Activated CD8-positive, alpha-beta T cell treated with anti-CD3 and anti-CD28 coated beads, Interleukin-2, amount 10 ng/mL, durations not matched to agents 7 days and 5 days (primary cell): ENCODE measurements at places on chromosomes 11 and 22. TPM values are rescaled to one million over a fixed set of nuclear protein-coding genes. Genes with fewer than 3 reads are reported as not detected.

- H3K27ac ChIP-seq, result no peak overlapping the region
- H3K36me3 ChIP-seq, result peaks cover 44% of the 10 kb centered on the region
- no peaks in the 10 kb centered on the region for H3K27me3 ChIP-seq
- H3K4me1 ChIP-seq, result no peaks in the 10 kb centered on the region
- DNase-seq, result no peak
Measured at GRCh38 chr22:26464312-26464711, 19.3 kb downstream of the HPS4 start.

OR10G8 gene
- not detected for total RNA-seq

- H3K27ac ChIP-seq, result no peak overlapping the region
- H3K36me3 ChIP-seq, result peaks cover 23% of the 10 kb centered on the region
- no peak for DNase-seq
- H3K27me3 ChIP-seq, result no peaks in the 10 kb centered on the region
- H3K4me1 ChIP-seq, result no peaks in the 10 kb centered on the region
Measured at GRCh38 chr11:74123008-74123448, 47.8 kb downstream of the C2CD3 start.

GRCh38 chr11:9992306-9992705 lies 301.7 kb downstream of the SBF2 start:
- H3K27ac ChIP-seq, result no peak overlapping the region
- no peaks in the 10 kb centered on the region for H3K27me3 ChIP-seq
- H3K4me1 ChIP-seq, result no peaks in the 10 kb centered on the region
- DNase-seq, result no peak

- no peak overlapping the region for H3K27ac ChIP-seq
- DNase-seq, result no peak
- H3K36me3 ChIP-seq, result no peaks in the 10 kb centered on the region
- no peak overlapping the region for H3K4me3 ChIP-seq
- peaks cover 8% of the 10 kb centered on the region for H3K27me3 ChIP-seq
- peaks cover 30% of the 10 kb centered on the region for H3K4me1 ChIP-seq
Measured at GRCh38 chr11:123753110-123753509, 1.2 kb downstream of the OR6X1 start.

GRCh38 chr22:22698263-22698750 lies 53.9 kb downstream of the GGTLC2 start:
- H3K27ac ChIP-seq, result no peak overlapping the region
- peaks cover 9% of the 10 kb centered on the region for H3K4me1 ChIP-seq
- DNase-seq, result no peak
- peaks cover 4% of the 10 kb centered on the region for H3K27me3 ChIP-seq
- H3K36me3 ChIP-seq, result no peaks in the 10 kb centered on the region

- no peak overlapping the region for H3K4me3 ChIP-seq
- no peak overlapping the region for H3K27ac ChIP-seq
- no peak for DNase-seq
- H3K36me3 ChIP-seq, result no peaks in the 10 kb centered on the region
- no peaks in the 10 kb centered on the region for H3K27me3 ChIP-seq
- no peaks in the 10 kb centered on the region for H3K4me1 ChIP-seq
Measured at GRCh38 chr22:28025866-28026575, 107.0 kb upstream of the PITPNB start.

DNA sequence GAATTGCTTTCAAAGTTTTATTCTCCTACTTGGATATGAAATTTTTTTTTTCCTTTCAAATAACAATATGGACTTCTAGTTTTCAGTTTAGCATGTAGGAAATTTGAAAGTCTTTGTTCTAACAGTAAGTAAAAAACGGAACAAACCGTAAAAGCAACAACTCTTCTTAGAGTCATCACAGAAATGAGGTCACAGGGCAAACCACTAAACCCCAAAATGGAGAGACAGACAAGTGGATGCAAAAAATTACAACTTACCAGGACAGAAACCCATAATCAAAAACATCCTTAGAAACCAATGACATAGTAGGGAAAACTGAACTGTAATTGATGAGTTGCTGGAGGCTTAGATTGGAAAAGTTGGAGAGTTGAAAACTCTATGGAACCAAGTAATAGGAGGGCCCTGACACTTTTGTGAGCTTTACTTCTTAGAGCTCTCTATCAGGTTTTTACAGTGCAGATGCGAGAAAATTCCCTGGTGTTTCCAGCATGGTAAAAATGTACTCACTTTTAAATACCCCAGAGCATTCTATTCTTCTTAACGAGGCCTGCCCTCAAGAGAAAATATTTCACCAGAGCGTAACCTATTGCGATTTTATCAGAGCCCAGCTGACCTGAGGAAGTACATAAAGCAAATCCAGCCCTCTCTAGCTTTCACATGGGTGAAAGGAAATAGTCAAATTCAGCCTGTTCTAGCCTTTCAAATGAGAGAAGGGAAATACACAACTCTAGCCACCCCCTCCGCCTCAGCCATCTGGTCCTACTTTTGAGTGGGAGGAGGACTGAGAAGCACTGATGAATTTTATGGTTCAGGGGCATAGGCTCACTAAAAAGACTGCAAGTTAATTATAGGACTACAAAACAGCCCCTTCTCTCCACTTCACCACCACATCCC lies 39.1 kb downstream of the CASP12 start:
- DNase-seq, result peak; percentile 39
- H3K36me3 ChIP-seq, result peaks cover 11% of the 10 kb centered on the region
- H3K4me3 ChIP-seq, result peak overlapping the region; percentile 0
- H3K27me3 ChIP-seq, result no peaks in the 10 kb centered on the region

- no peak for DNase-seq
- H3K27me3 ChIP-seq, result no peaks in the 10 kb centered on the region
- H3K36me3 ChIP-seq, result no peaks in the 10 kb centered on the region
- H3K4me3 ChIP-seq, result no peak overlapping the region
Measured at GRCh38 chr11:84924154-84924692, 702.9 kb downstream of the DLG2 start.

DNA sequence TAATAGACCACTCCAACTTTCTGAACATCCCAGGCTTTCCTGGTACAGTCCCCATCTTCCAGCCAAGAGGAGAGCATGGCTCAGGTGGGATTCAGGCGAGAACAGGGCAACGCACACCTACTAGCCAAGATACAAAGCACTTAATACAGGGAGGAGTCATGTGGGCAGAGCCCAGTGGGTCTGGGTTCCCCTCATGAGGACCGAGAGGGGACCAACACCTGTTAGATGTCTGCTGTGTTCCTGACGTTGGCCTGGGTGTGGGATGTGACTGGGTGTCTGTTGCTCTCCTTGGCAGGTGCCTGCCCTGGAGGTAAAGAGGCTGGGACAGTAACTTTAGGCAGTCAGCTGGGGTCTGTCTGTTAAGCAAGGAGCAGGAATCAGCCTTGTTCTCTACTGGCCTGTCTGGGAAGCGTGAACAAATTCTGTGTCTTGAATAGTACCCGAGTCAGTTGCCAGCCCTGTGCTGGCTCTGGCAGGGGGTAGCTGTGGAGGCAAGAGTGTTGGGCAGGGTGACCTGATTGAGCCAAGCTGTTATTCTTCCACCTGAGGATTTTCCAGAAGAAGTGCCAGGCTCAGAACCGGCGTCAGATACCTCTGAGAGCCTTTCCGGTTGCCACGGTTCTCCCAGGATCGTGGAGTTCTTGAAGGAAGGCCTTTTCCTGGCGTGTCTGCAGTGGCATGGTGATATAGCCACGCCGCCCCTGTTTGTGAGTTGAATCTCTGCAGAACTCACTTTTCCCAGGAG lies 56.3 kb downstream of the BCR start:
- no peaks in the 10 kb centered on the region for H3K27me3 ChIP-seq
- peaks cover 7% of the 10 kb centered on the region for H3K36me3 ChIP-seq
- H3K4me1 ChIP-seq, result peaks cover 25% of the 10 kb centered on the region
- no peak overlapping the region for H3K4me3 ChIP-seq

- no peak overlapping the region for H3K4me3 ChIP-seq
- H3K27me3 ChIP-seq, result no peaks in the 10 kb centered on the region
- H3K36me3 ChIP-seq, result no peaks in the 10 kb centered on the region
Measured at GRCh38 chr22:19745155-19746101, 15.2 kb upstream of the TBX1 start.

DNA sequence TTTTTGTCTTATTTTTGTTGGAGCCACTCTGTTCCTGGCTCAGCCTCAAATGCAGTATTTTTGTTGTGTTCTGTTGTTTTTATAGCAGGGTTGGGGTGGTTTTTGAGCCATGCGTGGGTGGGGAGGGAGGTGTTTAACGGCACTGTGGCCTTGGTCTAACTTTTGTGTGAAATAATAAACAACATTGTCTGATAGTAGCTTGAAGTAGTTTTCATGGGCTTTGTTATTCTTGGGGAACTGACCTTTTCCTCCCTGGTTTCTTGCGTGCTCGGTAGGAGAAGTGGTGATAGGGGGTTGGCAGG lies 6.0 kb upstream of the MCM5 start:
- H3K36me3 ChIP-seq, result no peaks in the 10 kb centered on the region
- H3K4me1 ChIP-seq, result peaks cover 3% of the 10 kb centered on the region
- H3K27ac ChIP-seq, result no peak overlapping the region
- DNase-seq, result no peak
- H3K4me3 ChIP-seq, result no peak overlapping the region
- no peaks in the 10 kb centered on the region for H3K27me3 ChIP-seq

DNA sequence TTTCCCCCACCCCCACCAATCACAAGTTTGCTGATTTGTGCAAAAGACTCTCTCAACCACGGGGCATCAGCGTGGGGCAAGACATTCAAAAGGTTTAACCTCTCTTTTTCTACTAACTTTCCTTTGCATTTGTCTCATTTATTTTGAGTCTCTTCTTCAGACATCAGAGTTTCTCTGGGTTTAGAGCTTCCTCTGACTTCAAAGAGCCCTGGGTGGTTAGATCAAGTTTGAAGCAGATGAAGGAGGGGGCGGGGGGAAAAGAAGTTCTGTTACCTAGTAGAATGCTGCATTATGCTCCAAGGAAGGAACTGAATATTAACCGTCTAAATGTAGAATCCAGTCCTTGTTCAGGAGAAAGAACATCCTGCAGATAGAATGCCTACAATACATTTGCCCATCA lies 24.5 kb downstream of the GAS2 start:
- H3K27me3 ChIP-seq, result peaks cover 2% of the 10 kb centered on the region
- peak overlapping the region; percentile 53 for H3K4me3 ChIP-seq
- DNase-seq, result peak; percentile 39
- peaks cover 6% of the 10 kb centered on the region for H3K4me1 ChIP-seq
- H3K36me3 ChIP-seq, result no peaks in the 10 kb centered on the region
- H3K27ac ChIP-seq, result peak overlapping the region; percentile 54

GDPD4 gene
- not detected for total RNA-seq

DNA sequence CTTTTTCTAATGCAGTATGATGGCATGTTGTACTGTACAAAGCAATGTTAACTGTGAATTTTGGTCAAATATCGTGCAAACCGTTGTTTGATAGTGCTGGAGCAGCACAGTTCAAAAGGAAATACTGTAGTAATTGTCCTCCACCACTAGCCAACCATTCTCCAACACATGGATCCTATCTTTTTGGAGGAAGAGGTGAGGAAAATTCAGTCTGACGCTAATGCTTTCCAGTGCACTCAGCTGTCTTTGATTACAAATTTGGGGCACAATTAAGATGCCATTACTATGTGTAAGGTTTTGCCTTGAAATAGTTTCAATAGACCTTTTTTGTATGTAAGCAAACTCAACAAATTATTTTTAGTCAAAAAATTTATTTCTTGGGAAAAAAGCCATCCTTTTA lies 240.5 kb upstream of the CCDC179 start:
- no peaks in the 10 kb centered on the region for H3K4me1 ChIP-seq
- no peaks in the 10 kb centered on the region for H3K27me3 ChIP-seq
- no peak for DNase-seq
- no peaks in the 10 kb centered on the region for H3K36me3 ChIP-seq

- H3K4me1 ChIP-seq, result no peaks in the 10 kb centered on the region
- no peaks in the 10 kb centered on the region for H3K27me3 ChIP-seq
- no peak overlapping the region for H3K4me3 ChIP-seq
- no peak overlapping the region for H3K27ac ChIP-seq
- H3K36me3 ChIP-seq, result peaks cover 18% of the 10 kb centered on the region
- no peak for DNase-seq
Measured at GRCh38 chr22:47176573-47177333, 414.3 kb downstream of the TBC1D22A start.

SLC29A2 gene
- total RNA-seq, result 11.1 TPM

DNA sequence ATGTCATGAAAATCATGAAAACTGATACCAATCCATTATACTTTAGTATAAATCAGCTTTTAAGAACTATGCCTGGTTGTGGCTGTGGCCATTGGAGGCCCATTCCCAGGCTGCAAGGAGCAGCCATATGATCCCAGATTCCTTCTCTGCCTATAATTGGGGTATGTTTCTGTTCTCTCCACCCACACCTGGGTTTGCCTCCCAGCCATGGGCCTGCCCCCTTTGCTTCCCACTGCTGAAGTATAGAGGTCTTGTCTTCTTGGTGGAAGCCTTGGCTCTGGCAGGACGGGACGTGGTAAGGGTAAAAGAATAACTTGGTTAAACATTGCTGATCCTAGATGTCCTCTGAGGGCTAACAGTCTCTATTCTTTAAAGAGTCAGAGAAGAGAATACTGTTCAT lies 2.4 kb downstream of the MICAL2 start:
- H3K27ac ChIP-seq, result no peak overlapping the region
- H3K36me3 ChIP-seq, result peaks cover 5% of the 10 kb centered on the region
- DNase-seq, result no peak

DNA sequence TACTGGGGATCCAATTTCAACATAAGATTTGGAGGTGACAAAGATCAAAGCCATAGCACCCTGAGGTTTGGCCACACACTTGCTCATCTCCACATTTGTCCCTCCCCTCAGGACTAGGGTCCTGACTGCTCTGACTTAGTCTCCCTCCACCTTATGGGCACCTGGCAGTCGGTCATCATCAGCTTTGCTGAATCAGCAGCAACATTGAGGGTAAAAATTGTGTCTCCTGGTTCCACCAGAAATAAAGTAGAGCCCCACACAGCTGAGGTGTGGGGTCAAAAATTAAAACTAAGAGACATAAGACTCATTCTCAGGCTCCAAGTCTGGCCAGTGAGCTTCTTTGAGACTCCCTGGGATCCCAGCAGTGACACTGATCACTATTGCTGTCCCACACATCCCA lies 56.2 kb downstream of the GGTLC2 start:
- peaks cover 4% of the 10 kb centered on the region for H3K27me3 ChIP-seq
- no peak for DNase-seq
- no peak overlapping the region for H3K4me3 ChIP-seq

LRRC74B gene
- not detected for total RNA-seq

DNA sequence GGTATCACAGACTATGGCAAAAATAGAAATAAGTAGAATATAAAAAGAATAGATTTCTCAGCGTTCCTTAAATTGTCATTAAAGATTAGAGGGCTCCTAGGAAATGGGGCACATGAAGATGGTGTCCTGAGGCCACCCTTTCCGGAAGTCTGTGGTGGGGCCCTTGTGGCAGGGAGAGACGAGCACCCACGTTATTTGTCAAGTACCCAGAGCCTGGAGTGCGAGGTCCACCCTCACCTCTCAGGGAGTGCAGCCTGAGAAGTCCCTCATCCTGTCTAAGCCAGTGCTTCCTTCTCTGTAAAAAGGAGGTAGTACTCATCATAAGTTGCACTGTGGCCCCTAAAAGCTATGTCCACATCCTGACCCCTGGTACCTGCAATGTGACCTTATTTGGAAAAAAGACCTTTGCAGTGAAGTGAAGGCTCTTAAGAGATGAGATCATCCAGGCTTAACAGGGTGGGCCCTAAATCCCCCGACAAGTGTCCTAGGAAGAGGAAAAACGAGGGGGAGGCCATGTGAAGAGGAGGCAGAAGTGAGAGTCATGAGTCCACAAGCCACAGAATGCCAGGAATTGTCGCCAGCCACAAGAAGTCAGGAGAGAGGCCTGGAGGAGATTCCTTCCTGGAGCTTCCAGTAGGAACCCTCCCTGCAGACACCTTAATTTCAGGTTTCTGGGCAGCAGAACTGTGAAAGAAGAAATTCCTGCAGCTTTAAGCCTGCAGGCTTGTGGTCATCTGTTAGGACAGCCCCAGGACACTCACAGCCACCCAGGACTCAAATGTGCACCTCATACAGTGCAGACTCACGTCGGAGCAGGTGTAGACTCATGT lies 76.8 kb upstream of the CCND1 start:
- H3K27ac ChIP-seq, result no peak overlapping the region
- no peaks in the 10 kb centered on the region for H3K36me3 ChIP-seq
- H3K27me3 ChIP-seq, result peaks cover 16% of the 10 kb centered on the region
- peaks cover 5% of the 10 kb centered on the region for H3K4me1 ChIP-seq
- no peak for DNase-seq
